ENCODE measurements at places on chromosomes 4 and X. TPM values are rescaled to one million over a fixed set of nuclear protein-coding genes. Genes with fewer than 3 reads are reported as not detected.

Gene GAGE12H
- total RNA-seq, result not detected

Gene SPANXB1
- not detected for total RNA-seq

Gene HGFAC
- 0.12 TPM for total RNA-seq

Gene BGN
- total RNA-seq, result 0.16 TPM

Gene RBPJ
- 90.0 TPM for total RNA-seq

Gene ASMT
- not detected for total RNA-seq

Gene GPC3
- total RNA-seq, result 27.6 TPM

Gene PLCXD1
- total RNA-seq, result 16.0 TPM

Gene PAGE2B
- total RNA-seq, result not detected

Gene GABRE
- 9.6 TPM for total RNA-seq

Gene GLRA2
- total RNA-seq, result not detected

Gene PDE6B
- 0.03 TPM for total RNA-seq

Gene ZNF674
- total RNA-seq, result 1.7 TPM

Gene MAGEA9B
- total RNA-seq, result not detected

Gene VCX2
- not detected for total RNA-seq

Gene ALPK1
- total RNA-seq, result 5.1 TPM

Gene ZFP92
- total RNA-seq, result not detected

Gene AFF2
- total RNA-seq, result 0.06 TPM

Gene TRAM1L1
- 6.4 TPM for total RNA-seq

Gene MSN
- total RNA-seq, result 249 TPM

Gene NXF2
- not detected for total RNA-seq

Gene CYBB
- not detected for total RNA-seq

Gene ADH4
- total RNA-seq, result not detected

Gene OPHN1
- 5.2 TPM for total RNA-seq

Gene CHIC1
- total RNA-seq, result 10.6 TPM

Gene GDPD2
- not detected for total RNA-seq

Gene SPANXC
- not detected for total RNA-seq

Gene GLRA3
- not detected for total RNA-seq

Gene UCHL1
- 299 TPM for total RNA-seq

Gene LIAS
- total RNA-seq, result 19.7 TPM

Gene UGT2B7
- total RNA-seq, result not detected

Gene LARP1B
- total RNA-seq, result 31.8 TPM

Gene ARSJ
- 4.4 TPM for total RNA-seq

Gene PCDH7
- total RNA-seq, result 135 TPM

Gene SERPINA7
- not detected for total RNA-seq

Gene EXOC1L
- not detected for total RNA-seq

Gene NRK
- 23.7 TPM for total RNA-seq

Gene GAGE1
- total RNA-seq, result not detected

Gene PCDH10
- total RNA-seq, result 0.51 TPM
